Nucleus accumbens (tissue), 56 donors: ENCODE measurements at places on chromosomes 1 and 21.

- no peak for DNase-seq
Measured at GRCh38 chr1:26278724-26279455, 996 bp upstream of the SH3BGRL3 start.

DNA sequence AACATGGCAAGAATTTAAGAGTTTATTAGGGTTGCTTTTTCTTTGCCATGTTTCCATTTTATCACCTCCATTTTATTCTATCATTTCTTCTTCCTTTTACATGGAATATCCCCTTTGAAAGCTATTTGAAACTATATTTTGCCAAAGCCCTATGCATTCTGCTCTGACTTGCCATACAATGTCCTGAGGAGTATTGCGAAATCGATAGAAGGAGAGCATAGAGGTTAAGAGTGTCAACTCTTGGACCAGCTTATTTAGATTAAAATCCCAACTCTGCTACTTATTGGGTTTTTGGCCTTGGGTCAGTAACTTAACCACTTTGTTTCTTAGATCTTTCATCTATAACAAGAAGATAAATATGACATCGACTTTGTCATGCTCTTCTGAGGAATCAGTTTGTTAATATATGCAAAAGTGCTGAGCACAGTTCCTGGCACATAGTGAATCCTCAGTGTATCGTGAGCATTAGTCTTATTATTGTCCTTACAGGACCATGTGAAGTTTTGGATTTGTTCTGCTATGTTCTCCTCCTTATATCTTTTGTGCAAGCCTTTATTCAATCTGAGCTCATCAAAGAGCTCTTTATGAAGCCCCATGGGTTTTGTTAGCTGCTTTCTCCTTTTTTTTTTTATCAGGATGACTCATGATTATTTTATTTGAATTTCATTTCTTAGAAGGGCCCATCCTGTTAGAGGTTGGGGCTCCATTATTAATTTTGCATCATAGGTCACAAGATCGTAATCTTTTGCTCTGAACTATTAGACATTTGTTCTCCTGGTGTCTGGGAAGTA, 17.6 kb downstream of the ACKR1 start:
- DNase-seq: no peak

DNA sequence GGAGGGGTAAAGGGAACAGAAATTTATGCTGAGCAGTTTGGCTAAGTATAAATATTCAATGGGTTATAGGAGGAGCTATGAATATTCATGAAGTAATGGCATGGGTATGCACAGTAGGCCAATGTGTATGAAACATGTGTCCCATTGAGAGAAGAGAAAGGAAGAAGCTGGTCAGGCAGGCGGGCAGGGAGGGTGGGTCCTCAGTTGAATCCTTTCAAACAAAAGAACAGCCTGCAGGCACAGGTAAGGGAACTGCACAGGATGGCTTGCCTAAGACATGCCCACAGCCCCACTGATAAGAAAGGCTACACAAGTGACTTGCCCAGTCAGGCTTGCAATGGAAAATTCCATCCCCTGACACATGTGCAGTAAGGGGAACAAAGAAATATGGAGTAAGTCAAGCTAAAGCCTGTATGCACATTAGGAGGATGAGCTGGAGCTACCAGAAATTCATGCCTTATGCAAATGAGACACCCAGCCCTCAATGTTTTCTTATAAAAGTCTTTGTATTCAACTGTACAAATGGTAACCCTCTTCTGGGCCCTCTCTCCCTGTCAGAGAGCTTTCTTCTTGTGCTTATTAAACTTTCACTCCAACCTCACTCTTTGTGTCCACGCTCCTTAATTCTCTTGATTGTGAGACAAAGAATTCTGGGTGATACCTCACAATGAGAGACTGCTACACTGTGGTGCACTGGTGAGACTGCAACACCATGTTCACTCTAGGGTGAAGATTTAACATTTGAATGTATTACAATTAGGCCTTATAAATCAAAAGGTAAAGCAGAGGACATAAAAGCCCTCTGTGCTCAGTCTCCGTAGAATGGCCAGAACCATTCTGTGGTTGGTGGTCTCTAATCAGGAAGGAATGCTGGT, 96.5 kb downstream of the ATP1B1 start:
- DNase-seq: no peak

DNA sequence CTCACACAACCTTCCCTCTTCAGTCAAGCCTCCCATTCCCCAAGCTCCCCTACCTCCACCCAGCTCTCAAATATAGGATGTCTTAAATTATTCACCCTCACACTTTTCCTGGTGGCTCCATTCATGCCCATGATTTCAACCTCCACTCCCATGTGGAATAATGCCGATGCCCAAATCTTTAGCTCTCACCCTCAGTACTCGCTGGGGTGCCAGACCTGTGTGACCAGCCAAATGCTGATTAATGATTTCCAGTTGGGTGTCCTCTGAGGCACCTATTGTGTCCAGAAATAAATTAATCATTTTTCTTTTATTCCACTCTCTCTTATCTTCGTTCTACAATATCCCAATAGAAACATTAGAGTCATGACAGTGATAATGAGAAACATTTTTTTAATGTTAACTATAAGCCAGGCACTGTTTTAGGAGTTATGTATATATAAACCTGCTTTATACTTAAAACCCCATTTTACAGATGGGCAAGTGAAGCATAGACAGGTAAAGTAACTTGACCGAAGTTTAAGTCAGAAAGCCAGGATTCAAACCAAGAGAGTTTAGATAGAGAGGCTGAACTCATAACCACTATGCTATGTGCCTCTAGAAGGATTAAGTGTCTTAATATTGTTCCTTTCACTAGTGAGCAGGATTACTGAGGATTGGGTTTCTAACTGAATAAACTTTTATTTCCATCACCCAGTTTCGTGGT, 209.7 kb downstream of the DUSP10 start:
- DNase-seq: no peak

DNA sequence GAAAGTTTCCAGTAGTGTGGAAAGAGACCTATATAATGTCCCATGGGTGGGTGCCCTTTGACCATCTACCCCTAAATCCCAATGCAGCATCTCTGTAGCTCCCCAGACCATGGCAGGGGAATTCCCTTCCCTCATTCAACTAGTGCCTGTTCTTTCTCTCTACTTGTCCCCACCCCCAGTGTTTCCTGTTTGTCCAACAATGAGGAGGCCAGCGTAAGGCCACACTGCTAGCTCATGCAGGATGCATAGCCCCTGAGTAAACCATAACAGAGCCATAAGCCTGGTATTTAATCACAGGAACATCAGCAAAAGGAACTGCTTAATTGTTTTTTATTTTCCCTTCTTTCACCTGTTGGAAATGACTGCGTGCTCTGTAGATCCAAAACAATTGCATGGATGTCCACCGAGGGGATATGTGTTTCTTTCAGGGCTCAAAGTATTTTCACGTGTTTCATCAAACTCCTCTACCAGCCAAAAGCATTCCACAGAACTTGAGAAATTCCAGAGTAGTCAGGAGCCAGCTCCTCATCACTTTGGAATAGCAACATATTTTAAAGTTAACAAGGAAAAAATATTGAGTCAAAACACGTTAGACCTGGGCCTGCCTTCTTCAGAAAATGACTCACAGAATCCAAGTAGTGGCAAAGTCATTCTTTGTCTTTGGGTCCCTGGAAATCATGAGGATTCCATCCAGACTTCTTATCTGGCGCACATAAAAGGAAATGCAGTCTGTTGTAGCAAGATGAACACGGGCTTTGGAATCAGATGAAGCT, 162.5 kb upstream of the SGIP1 start:
- DNase-seq: no peak

- DNase-seq: no peak
Measured at GRCh38 chr1:229980009-229980408, 87.0 kb upstream of the GALNT2 start.

DNA sequence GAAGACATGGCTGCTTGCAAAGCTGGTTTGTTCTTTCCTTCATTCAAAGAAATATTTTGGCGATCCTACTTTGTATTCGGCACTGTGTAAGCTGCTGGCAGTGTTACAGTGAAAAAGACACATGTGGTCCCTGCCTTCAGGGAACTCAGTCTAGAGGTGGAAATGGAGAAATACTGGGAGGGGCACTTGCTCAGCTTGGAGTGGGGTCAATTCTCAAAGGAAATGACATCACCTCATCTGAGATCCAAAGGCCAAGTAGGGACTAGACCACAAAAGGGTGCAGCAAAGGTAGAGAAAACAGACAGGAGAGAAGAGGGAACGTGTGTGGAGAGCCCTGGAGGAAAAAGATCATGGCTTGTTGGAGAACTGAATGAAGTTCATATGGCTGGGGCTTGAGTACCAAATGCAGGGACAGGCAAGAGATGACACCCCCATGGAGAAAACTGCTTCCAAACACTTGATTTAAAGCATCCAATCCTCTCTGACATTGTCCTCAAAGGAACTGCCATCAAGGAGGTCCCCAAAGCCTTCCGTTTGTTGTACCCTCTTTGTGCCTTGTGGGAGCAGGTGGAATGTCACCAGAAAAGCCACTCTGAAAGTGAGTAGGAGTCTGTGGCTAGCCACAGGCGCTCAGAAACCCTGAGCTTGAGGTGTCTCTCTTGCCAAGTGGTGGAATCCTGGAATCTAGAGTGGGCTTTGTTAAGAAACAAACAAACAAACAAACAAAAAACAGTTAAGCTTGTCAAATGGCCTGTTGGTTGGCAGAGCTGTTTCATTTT, 48.3 kb upstream of the TDRD10 start:
- DNase-seq: no peak

DNA sequence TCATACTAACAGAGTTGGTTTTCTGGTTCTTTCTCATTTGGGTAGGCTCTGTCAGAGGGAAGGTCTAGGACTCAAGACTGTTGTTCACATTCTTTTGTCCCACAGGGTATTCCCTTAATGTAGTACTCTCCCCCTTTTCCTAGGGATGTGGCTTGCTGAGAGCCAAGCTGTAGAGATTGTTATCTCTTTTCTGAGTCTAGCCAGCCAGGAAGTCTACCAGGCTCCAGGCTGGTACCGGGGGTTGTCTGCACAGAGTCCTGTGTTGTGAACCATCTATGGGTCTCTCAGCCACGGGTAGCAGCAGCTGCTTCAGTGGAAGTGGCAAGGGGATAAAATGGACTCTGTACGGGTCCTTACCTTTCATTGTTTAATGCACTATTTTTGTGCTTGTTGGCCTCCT, 226.4 kb downstream of the LBR start:
- no peak for DNase-seq

DNA sequence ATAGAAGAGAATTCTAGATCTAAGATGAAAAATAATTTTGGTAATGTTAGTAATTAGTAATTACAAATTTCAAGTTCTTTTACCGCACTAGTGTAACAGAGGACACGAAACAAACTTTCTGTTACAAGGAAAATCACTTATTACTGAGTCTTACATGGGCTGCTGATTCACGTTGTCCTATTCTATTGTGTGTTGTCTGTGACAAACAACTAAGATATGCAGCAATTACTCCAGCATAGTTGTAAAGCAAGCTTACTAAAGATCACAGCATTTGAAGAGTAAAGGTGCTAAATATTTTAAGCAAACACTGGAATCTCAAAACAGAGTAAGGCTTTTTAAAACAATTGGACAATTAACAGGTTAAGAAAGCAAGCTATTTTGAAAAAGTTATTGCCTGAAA, 502.3 kb downstream of the KCNT2 start:
- no peak for DNase-seq

DNA sequence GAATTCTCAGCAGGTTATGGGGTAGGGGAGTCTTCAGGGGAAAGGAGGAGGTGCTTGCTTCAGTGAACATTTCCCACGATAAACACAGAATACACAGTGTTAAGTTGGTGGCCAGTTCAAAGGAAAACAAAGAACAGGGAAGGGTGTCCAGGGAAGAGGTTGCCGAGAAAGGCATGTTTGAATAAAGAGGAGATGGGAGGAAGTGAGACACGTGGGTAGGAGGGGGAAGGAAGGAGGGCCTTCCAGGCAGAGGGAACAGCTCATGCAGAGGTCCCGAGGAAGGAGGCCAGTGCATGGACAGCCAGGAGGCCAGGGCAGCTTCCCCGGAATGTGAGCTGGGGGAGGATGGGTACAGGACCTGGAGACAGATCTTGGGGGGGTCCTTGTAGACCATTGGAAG, 130.3 kb upstream of the TMEM51 start:
- DNase-seq: no peak

DNA sequence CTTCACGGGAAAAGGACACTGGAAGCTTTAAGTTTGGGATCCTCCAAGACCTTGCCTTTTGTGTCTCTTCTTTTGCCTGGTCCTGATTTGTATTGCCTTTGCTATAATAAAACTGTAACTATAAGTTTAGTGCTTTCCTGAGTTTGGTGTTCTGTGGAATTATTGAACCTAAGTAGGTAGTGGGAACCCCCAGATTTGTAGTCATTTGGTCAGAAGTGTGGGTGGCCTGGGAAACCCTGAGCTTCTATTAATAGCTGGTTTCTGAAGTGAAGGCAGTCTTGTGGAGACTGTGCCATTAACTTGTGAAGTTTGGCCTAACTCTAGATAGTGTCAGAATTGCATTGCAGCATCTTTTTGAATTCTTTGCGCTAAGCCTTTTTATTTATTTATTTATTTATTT, 6.8 kb upstream of the MYCL start:
- DNase-seq: no peak

GRCh38 chr1:71737768-71738167, 544.6 kb downstream of the NEGR1 start:
- no peak for DNase-seq

DNA sequence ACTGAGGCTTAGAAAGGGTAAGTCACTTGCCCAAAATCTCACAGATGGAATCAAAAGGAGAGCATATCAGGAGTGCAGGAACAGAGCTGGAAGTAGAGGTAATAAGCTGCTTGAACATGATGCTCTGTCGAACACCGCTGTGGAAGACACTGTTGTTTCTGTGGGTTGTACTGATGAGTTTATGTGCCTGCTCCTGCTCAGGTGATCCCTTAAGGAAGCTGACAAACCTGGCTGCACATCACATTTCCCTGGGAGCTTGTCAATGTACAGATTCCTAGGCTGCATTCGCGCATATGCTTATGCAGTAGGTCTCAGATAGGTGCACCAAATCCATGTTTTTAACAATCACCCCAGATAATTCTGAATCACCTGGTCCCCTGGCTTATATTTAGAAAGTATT, 79.7 kb downstream of the ZNF326 start:
- DNase-seq: no peak

GRCh38 chr1:205348554-205349487, 7.9 kb downstream of the KLHDC8A start:
- DNase-seq: no peak

- DNase-seq: no peak
Measured at GRCh38 chr1:147334292-147334691, 91.8 kb downstream of the CHD1L start.

- no peak for DNase-seq
Measured at GRCh38 chr1:9822897-9823692, 670 bp downstream of the CLSTN1 start.
